CD4-positive, alpha-beta T cell treated with Interleukin-17A for 4 hours (primary cell): ENCODE measurements at places on chromosomes 3 and 15.

- no peak for DNase-seq
These were observed 102.8 kb upstream of the TBC1D5 start for GRCh38 chr3:17845026-17845812.

DNA sequence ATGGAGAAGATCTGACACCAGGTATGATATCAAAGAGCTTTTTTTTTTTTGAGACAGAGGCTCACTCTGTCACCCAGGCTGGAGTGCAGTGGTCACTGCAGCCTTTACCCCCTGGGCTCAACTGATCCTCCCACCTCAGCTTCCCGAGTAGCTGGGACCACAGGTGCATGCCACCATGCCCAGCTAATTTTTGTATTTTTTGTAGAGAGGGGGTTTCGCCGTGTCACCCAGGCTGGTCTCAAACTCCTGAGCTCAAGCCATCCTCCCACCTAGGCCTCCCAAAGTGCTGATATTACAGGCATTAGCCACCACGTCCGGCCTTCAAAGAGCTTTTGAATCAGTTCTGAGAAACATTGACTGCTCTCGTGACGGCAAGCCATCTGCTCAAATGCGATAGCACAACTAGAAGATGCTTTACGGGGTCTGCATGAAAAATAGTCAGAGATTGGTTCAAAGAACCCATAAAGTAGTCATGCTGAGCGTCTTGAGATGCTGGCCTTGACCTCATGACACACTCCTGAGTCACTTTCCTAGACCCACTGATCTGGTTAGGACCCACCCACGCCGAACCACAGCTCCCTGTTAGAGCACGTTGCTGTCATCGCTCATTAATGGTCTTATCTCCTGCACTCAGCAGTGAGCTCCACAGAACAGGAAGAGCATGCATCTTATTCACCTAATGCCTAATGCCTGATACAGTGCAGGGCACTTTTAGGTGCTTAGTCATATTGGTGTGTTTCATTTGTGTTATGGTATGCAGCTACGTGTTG lies 57.0 kb upstream of the NR2F2 start:
- DNase-seq, result no peak

- DNase-seq, result no peak
These were observed at the start of gene PLSCR5 for GRCh38 chr3:146605106-146605505. Gene PLSCR5 (minus strand): TSS chr3:146605346. CDS start chr3:146605212, 134 bp downstream.

DNA sequence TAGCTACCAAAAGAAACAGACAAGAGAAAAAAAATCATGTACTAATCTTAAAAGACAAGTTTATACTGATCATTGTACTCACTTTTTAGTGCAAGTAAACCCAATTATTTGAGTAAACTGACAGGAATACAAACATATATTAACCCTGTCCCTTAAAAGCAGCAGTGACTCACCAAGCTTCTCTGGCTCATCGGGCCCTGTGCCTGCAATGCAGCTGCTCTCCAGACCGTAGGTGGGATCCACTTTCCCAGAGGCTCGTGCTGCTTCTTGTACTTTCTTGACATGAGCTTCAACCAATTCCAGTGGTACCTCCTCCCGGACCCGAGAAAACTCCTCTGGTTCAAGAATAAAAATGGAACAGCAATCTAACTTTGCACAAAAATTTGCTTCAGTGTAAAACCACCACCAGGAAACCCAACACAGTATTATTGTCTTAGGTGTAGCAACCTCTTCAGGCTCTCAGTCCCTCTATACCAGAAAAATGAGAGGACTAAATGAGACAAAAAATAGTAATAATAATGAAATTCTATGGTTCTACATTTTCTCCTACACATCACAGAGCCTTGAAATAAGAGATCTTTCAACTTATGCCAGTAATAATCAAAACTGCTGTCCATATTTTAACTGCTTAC lies 82.6 kb upstream of the CSPG5 start:
- DNase-seq, result no peak

GRCh38 chr15:23503980-23504379 lies 56.9 kb upstream of the GOLGA6L2 start:
- DNase-seq, result no peak

DNA sequence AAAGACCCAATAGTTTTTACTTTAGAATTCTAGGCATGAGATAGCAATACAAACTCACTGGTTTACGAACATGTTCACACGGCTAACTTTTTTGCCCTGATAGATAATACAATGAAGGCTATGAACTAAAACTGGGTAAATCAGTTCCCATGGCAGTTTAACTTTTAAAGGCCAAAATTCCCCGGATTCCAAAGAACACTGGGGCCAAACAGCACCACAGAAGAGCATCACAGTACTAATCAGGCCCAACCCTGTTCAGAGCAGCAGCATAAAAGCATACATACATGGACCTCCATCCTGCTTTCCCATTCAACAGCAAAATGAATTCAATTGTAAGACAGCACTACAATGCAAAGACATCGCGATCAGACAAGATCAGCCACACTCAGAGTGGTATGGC lies 540.3 kb upstream of the CCDC54 start:
- DNase-seq, result no peak

DNA sequence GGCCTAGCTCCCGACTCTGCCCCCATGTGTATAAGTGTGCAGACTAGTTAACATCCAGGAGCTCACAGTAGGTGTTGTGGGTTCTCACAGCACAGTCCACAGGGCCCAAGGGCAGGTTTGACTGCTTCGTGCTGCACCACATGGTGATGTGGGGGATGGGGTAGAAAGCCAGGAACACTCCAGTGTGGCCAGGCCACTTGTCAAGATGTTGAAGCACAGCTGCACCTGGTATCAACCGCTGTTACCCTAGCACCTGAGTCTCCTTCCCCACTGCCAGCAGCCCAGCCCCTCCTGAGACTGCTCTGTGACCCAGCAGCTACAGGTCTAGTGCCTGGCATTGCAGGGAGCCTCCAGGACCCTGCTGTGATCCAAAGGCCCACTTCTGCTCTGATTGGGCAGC lies 53.4 kb downstream of the CHDH start:
- no peak for DNase-seq

DNA sequence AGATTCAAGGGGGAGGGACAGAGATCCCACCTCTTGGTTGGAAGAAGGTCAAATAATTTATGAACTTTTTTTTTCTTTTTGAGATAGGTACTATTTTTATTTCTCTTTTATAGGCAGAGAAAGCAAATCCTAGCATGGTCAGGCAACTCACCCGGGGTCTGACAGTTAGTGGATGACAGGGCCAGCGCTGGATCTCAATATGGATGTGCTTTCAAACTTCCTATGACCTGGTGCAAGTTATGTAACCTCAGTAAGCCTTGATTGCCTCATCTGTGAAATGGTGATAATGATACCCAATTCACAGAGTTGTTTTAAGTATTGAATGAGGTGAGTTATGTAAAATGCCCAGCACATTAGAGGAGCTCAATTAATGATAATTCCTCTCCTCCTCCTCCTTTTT lies 86.8 kb upstream of the MEF2A start:
- DNase-seq, result no peak

- DNase-seq, result no peak
These were observed 913 bp upstream of the SCN5A start for GRCh38 chr3:38650248-38650951.

GRCh38 chr3:81716870-81717509 lies 44.5 kb downstream of the GBE1 start:
- DNase-seq, result no peak

- DNase-seq, result no peak
These were observed 124.8 kb downstream of the BCHE start for GRCh38 chr3:165712382-165712781.

GRCh38 chr3:119702530-119703527 lies at the start of gene CFAP91:
Gene CFAP91 (plus strand): TSS chr3:119703022. CDS start chr3:119703099, 77 bp downstream.
- peak; percentile 86 for DNase-seq

DNA sequence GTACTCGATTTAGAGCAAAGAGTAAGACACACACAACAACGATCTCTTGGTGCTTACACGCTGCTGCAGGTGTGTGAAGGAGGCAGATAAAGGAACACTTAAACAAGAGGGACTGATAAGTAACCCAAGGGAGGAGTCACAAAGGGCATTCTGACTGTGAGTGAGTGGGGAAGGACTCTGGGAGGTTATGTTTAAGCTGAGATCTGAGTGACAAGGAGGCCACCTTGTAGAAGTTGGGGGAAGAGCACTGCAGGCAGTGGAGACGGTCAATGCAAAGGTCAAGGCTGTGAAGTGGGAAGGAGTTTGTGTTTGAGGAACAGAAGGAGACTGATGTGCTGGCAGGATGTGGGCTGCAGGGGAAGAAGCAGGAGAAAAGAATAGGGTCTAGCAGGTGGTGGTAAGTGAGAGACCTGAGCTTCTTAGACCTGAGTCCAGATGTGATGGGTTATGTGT lies 63.1 kb downstream of the LPP start:
- DNase-seq, result no peak

DNA sequence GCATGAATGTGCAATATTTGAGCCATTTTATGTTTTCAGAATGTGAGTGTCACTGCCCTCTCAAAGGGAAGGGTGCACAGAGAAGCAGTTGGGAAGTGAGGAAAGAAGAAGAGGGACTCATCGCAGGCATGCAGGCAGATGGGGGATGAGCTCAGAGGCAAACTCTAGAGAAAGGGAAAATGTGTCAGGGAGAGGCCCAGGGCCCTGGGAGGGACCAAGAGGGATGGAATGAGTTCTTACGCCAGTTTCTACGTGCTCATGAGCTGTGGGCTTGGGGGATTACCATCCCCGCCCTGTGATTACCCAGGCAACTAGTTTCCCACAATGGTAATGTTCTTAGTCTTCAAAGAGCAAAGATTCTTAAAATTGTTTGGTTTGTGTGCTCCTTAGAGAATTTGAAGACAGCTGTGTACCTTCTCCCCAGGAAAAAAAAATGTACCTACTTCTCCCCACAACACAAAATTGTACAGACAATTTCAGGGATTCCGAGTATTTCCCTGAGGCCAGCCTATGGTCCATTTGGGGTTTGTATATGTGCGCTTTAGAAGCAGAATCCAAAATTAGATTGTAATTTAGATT lies 17.8 kb downstream of the GCSAM start:
- DNase-seq, result no peak
